ENCODE measurements at places on chromosomes 7 and 10. TPM values are rescaled to one million over a fixed set of nuclear protein-coding genes. Genes with fewer than 3 reads are reported as not detected.

- no peak for DNase-seq
Observed at GRCh38 chr10:76759681-76760080, 877.9 kb downstream of the KCNMA1 start.

Gene TWIST1
- not detected for total RNA-seq

Gene CLEC2L
- total RNA-seq: 0.50 TPM

DNA sequence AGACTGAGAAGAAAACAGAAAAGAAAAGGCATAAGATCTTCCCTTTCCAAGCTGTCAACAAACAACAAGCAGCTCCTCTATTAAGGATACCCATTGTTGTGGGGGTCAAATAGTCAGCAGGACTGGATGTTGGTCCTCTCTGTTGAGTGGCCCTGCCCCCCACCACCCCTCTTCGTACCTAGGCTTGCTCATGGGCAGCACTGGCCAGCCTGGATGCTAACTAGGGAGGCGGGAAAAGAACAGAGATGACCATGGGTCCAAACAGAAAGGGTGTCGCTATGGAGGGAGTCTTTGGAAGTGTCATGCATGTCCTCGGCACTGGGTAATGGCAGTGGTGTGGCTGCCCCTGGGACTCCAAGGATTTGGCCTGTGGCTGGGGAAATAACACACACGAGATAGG lies 45.6 kb downstream of the SPDYE5 start:
- no peak for DNase-seq

Gene HKDC1
- 0.30 TPM for total RNA-seq

DNA sequence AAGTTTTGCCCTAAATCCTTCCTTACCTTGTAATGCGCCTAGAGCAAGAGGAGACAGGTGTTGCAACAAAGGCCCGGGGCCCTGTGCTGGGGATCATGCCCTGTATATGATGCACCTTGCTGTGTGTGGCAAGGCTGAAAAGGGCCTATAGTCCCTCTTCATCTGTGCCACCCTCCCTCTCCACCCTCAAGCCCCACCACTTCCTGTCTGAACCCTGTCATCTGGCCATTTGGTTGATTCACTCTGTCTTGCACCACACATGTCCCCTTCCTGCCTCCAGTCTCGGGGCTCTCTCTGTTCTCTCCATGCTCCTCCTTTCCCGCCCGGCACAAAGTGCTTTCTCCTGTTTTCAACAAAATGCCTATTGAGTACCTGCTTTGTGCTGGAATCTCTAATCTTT lies 11.5 kb upstream of the MALSU1 start:
- no peak for DNase-seq

Gene PAX4
- total RNA-seq: not detected

DNA sequence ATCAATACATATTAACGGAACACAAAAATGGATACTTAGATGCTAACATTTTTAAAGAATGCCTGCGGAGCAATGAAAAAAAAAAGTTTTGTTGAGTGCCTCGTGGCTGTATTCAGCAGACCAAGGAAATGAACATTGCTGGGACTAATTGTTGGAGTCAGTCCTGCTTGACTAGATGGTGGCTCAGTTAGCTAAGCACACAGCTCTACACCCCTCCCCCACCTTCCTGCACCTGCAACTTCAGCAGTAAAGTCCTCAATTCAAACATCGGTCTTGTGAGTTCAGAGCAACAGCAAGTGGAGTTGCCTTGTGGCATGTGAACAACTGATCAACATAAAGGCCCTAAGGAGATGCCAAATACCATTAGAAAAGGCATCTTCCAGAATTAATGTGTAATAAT lies 326.0 kb upstream of the NPSR1 start:
- DNase-seq: no peak

DNA sequence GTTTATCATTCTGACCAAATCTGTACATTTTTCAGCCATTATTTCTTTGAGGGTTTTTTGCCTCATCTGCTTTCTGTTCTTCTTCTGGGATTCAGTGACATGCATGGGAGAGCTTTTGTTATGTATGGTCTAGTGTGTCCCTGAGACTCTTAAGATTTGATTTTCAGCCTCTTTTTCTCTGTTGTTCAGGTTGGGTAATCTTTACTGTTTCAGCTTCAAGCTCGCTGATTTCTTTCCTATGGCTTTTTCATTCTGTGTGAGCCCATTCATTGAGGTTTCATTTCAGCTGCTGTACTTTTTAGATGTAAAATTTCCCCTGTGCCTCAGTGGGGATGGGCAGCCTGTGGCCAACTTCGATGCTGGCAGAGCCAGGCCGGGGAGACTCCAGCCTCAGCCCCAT lies 38.1 kb downstream of the FOXK1 start:
- DNase-seq: no peak

GRCh38 chr10:100192350-100192749 lies 6.5 kb upstream of the ERLIN1 start:
- DNase-seq: no peak

Measured in neural progenitor cell (in vitro differentiated cells).